ENCODE measurements at places on chromosomes 3 and 15.

DNA sequence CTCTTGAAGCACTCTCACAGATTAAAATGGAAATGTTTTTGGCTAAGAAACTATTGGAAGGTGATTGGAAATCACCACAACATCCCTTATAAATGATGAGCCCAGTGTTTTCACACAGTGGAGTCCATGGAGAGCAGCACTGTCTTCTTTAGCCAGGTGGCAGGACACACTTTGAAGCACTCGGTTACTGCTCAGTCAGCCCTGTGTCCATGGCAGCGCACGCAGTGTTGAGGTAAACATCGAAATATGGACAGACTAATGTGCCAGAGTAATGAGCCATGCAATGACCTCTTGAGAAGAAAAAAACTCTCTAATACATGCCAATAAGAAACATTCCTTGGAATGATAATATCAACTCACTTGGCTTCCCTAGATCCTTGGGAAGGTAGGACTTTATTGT, 66.6 kb downstream of the TGFBR2 start:
- no peak for DNase-seq

DNA sequence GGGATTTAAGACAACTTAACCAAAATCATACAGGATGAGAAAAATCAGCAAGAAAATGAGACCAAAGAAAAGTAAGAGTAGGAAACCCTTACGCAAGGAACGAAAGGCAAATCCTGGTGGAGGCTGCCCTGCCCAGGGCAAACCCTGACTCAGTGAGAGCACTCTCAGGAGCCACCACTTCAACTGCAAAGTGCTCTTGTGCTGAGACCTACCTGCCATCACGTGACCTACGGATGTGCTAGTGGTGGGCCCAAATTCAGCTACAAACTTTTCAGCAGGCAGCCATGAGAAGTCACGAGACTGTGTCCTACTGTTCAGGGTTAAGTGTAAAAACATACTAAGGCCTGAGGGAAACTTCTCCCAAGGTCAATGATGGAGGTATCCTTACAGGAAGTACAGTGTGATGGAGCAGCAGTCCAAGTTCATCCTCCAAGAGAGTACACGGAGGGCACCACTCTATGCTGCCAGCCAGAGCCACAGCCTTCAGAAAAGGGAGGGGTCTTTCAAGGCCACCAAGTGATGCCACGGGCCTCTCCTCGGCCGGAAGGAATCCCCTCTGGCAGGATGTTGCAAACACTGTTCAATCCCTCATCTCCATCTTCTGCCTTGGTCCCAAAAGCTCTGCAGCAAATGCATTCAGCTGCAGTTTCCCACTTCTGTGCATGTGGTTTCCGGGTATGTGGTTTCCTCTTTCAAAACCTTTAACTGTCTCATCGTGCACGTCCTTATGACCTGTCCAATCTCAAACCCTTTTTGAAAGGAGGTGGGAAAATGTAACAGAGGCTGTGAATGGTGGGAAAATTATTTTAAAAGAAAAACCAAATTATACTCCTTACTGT, 9.5 kb downstream of the CHSY1 start:
- DNase-seq = no peak

GRCh38 chr15:59224474-59224873, 17.8 kb downstream of the LDHAL6B start:
- no peak for DNase-seq

GRCh38 chr15:93943586-93943985, 287.8 kb upstream of the MCTP2 start:
- no peak for DNase-seq

DNA sequence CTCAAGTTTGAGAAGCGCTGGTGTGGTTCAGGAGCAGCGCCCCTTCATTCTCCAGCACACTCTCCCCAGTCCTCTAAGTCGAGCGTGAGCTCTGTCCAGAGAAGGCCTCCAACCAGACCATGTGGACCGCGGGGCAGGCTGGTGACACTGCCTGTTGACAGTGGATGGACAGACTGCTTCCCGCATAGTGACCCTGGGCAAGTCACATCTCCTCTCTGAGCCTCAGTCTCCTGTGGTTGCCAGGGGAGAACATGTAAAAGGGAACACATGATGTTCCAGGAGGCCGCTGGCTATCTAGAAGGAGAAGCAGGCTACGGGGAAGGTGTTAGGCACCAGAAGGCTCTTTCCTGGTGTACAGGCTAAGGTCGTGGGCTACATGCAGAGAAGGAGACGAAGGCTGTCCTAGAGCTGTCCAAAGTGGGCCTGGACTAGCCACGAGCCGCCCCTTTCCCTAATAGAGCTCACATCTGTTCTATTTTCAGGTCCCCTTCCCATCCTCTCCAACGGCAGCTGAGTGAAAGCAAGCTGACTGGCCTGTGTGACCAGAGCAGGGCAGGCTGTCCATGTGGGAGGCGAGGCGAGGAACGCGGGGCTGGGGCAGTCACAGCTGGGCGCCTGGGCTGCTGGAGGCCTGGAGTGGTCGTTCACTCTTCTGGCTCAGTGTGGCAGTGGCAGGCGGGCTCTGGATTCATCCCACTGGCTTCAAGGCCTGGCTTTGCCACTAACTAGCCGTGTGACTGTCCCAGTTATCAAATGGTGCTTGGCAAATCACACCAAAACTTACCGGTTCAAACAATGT, 11.1 kb downstream of the ISG20 start:
- no peak for DNase-seq

GRCh38 chr3:31105438-31106077, 211.1 kb upstream of the GADL1 start:
- peak; percentile 88 for DNase-seq

DNA sequence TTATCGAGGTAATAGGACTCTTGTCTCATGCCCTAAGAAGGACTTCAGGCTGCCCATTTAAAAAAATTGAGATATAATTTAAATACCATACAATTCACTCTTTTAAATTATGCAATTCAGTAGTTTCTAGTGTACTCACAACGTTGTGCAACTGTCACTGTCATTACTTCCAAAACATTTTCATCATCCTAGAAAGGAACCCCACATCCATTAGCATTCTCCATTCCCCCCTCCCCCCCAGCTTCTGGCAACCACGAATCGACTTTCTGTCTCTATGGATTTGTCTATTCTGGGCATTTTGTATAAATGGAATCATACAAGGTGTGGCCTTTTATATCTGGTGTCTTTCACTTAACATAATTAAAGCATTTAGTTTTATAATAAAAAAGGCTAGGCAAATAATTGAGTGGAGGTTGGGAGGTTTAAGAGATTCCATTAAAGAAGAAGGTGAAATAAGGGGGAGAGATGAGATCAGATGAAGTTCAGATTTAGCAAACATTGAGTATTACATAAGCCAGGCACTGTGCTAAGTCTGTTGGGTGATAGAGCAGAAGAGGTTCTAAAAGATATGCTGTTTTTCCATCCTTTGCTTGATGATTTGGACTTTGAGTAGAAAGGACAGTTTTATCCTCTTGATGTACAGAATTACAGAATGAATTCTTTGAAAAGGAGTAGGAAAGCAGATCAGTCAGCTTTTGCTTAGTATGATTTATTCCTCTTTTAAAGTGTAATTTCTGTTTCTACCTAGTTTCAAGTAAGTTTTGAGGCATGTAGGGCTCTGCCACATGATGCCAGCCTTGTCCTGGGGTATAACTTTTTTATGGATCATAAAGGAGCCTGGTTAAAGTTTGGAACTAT, 36.3 kb downstream of the UBE2E2 start:
- DNase-seq = no peak

DNA sequence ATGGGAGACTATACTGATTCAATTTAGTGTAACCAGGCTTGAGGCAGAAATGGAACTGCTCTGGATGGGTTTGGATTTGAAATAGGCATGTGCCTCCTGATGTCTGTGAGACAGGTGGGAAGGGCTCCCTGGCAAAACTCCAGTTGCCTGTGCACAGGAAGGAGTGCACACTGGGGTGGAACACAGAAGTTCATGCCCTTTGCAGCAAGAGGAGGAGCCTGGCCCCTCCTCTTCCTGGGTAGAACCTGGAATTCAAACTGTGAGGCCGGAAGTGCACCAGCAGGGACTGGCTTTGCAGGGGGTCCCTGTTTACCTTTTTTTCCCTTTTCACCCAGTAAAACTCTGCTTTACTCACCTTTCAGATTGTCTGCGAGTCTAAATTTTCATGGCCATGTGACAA, 99.9 kb downstream of the GMPS start:
- DNase-seq = no peak

DNA sequence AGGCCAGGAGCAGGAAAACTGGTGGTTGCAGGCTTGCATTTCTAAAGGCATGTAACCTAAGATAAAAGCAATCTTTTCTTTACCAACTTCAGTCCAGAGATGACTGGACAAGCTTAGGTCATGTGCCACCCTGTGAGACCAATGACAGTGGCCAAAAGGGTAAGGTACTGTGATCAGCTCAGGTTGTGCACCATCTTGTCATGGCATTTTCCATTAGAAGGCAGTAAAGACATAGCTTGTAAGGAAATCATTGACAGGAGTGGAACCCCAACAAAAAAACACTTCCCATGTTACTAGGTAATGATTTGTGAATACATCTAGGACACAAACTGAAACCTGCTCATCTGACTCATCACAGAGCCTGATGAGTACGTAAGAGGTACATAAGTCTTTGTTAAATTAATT, 35.2 kb downstream of the SSR3 start:
- DNase-seq = no peak

DNA sequence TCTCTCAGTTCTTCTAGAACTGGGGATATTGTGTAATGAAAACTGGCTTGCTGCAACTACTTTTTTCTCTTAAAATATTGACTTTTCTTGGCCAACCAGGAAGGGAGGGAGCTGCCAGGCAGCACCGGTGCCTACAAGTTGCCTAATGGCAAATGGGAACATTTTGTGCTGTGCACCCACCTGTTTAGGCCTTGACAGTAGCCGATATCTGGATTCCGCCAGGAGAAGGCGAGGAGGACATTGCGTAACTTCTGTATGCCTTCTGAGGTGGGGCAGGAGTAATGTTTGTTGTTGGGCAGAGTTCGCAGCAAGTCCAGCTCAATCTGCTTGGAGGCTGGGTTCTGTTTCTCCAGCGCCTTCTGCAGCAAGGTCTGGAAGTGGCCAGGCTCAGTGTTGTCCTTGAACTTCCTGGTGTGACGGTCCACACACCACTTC, 64.9 kb downstream of the TBC1D2B start:
- no peak for DNase-seq

DNA sequence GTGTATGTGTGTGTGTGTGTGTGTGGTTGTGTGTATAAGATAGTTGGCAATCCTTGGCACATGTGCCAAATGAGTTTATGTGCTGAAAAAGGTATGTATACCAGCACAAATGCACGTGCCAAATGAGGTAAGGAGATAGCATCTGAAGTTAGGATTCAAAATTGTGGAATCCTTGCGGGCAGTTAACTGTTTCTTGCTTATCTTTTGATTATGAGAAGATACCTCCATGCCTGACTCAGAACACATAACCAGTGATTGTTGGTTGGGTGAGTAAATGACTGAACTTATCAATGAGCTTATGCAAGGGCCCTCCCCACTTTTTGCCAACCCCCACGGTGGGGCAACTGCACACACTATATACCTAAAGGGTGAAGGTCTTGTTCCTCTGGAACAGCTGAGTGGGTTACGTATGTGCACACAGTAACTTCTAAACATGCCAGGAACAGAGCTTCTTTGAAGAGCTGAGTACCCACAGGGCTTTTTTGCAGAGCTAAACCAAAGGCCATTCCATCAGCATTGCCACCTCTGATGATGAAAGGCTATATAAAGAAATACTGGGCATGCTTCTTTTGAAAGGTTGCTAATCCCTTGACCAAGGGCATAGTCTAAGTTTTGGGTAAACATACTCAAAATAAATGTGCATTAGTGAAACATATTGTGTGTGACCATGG, 60.1 kb downstream of the MEIS2 start:
- DNase-seq = no peak

DNA sequence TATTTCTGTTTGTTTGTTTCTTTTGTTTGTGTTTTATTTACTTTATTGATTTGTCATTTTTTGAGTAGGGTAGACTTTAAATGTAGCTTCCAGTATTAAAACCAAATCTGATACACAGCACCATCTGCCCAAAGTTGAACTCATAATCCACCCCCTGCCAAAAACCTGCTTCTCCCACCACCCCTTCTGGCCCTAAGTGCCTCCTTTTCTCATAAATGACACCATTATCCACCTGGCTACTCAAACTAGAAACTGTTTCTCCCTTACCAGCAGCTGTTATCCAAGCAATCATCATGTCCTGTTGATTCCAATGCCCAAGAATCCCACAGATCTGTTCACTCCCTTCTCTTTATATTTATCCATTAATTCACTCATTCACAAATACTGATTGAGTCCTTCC, 21.8 kb upstream of the PTX3 start:
- no peak for DNase-seq

DNA sequence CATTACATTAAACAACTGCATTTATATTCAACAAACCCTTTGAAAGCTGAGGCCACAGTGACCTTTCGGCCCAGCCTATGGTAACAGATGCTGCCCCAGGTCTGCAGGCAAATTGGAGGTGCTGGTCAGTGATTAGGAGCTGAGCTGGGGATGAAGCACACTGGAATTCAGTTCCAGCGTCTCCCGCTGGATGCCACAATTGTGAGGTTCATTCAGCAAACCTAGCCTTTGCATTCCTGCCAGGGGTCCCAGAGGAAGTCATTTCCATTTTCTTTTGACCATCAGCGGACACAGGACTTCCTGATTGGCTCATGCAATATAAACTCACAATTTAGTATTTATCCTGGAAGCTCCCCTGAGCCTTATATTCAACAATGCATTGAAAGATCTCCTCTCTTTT, 89.5 kb downstream of the IL20RB start:
- DNase-seq = no peak

GRCh38 chr3:67587301-67587700, 67.1 kb downstream of the SUCLG2 start:
- no peak for DNase-seq

DNA sequence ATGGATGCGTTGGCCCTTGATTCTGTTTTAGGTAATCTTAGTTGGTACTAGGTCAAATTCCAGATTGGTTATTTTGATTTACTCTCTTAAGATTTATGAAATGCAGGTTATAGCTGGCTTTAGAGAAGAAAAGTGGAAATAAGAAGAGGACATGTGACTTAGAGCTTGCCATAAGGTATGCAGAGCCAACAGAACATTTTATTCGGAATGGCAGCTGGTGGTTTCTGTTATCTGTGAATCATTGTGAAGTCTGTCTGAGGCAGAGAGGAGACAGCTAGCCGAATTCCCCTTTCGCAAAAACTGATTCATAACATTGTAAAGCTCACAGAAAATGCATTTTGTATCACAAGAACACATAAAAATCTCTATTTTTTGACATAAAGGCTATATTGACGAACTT, 82.1 kb downstream of the FILIP1L start:
- DNase-seq = peak; percentile 53

GRCh38 chr3:177300842-177301241, 103.6 kb upstream of the TBL1XR1 start:
- no peak for DNase-seq

DNA sequence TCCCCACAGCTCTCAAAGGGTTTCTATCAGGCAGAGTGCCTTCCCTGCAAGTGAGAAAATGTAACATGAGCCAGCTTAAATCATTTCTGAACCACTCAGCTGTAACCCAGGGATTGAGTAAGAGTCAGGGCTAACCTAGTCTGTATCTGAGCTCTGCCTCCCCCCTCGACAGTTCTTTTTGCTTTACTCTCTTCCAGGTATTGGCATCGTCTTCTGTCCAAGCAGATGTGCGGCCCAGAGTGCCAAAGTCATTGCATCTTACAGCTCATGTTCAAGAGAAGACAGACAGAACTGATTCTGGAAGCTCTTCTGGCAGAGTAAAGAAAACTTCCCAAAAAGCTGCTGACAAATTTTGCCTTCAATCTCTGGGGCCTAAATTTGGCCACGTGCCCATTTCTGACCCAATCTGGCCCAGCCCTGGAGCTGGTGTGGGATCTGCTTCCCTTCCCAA, 74.8 kb downstream of the ABHD5 start:
- DNase-seq = no peak

Data from HS-27A (cell line).